ENCODE measurements at places on chromosomes 7 and 10.

GRCh38 chr7:44667190-44667589, 60.8 kb downstream of the OGDH start:
- DNase-seq: no peak

- DNase-seq: no peak
These were observed 1133.4 kb downstream of the CNTNAP2 start for GRCh38 chr7:147249956-147250355.

DNA sequence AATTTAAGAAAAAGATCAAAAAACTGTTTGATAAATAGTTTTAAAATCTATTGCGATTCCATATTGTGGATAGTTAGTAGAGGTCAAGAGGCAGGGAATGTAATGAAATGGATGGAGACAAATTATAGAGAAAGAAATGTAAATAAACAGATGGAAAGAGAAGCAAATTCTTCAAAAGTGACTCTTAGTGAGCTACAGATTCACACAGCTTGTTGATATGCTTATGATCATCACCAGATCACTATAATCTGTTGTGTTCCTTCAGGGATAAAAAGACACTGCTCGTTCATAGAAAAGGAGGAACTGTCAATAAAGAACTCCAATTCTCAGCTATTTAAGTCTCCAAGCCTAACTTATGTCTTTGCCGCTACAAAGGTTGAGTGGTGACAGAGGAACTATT, 251.4 kb upstream of the SEMA3C start:
- no peak for DNase-seq

GRCh38 chr7:130024390-130024789, 26.8 kb downstream of the ZC3HC1 start:
- peak; percentile 48 for DNase-seq

DNA sequence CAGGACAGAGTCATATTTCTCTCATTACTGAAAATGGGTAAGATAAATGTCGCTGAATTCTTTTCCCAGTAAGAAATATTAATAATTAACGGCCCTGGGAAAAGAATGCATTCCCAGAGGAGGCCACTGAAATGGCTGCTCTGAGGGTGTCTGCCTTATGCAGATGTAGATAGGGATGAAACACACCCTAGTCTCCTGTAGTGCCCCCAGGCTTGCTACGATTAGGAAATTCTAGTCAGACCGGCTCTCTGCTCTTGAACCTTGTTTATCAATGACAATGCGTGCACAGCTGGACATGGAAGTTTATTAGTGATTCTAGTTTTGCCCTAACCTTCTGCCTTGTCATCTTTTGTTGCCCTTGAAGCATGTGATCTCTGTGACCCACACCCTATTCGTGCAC, 291.1 kb downstream of the ZNF248 start:
- no peak for DNase-seq

- no peak for DNase-seq
These were observed 161.9 kb downstream of the CELF2 start for GRCh38 chr10:11179516-11180105.

DNA sequence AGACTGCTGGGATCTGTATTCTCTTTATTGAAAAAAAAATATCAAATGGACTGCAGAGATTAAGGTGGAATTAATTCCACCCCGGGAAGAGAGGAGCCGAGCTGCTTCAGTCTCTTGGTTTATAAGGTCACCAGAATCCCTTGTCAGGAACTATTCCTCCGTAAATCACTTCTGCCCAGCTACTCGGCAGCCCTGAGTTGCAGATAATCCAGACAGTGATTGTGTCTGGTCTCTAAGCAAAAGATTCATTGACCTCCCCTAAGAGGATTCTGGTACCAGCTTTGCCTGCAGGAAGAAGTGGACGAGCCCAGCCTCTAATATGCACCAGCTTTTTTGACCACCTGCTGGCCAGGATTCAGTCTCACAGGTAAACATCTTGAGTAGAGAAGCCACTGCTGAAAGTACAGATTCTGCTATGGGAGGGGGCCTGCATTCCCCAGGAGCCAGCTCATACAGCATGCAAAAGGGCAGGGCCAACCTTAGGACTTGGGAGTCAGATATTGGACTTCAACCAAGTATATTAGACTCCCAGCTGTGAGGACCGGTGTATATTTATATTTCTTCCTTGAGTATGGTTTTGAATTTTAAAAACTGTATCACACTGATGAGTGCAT, 27.1 kb upstream of the PLXNA4 start:
- no peak for DNase-seq

GRCh38 chr7:99772565-99772964, 11.4 kb downstream of the CYP3A4 start:
- no peak for DNase-seq

DNA sequence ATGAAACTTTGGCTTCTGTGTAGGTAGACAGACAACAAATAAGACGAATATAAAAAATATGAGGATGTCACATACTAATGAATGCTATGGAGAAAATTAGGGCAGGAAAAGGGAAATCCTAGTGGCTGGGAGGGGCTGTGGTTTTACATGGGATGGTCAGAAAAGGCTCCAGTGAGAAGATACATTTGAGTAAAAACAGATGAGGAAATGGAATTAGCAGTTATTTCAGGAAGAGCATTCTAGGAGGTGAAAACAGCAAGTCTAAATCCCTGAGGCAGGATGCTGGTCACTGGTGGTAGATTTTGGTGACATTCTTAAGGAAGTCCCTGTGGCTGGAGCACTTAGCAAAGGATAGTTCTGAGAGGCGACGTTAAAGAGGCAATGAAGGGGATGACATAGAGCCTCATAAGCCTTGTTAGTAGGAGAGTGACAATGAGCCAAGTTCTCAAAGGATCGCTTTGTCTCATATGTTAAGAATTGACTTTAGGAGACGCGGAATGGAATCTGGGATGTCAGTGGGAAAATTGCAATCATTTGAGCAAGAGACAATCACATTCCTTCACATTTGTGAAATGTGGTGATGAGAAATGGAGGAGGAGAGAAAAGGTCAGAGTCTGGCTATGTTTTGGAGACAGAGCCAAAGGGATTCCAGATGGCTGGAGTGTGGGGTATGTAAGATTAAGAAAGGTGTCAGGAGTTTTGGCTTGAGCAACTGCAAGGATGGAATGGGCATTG, 384.7 kb upstream of the FZD8 start:
- DNase-seq: no peak

GRCh38 chr10:117417196-117417595, 42.0 kb upstream of the PDZD8 start:
- DNase-seq: no peak

- peak; percentile 39 for DNase-seq
These were observed 23.0 kb downstream of the GSDME start for GRCh38 chr7:24734306-24734705.

- DNase-seq: no peak
These were observed 105.7 kb downstream of the PHTF2 start for GRCh38 chr7:77904252-77904651.

DNA sequence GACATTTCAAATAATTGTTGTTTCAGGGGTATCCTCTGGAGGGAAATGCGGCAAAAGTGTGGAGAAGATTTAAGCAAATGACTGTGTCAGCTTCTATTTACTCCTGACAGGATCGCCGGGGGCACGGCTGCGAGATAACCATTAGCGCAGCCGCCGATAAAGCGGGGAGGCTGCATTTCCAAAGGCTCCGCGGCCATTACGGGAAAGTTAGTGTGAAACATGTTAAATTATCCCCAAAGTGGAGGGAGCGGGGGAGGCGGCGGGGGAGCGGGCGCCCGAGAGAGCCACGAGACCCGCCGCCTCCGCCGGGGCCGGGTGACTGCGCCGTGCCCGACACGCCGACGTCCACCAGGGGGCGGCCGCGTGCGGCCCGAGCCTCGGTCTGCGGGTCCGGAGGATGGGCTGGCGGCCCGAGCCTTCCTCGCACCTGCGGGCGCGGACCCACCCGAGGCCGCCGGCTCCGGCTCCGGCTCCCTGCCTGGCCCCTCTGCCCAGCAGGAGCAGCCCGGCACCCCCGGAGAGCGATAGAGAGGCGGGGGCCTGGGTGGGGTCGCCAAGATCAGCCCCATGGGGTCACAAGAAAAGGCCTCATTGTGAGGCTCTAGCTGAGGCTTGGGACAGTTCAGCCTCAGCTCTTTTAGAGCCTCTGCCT, 74.4 kb upstream of the PAX2 start:
- DNase-seq: no peak

- DNase-seq: no peak
These were observed 321.4 kb upstream of the AOAH start for GRCh38 chr7:37045681-37046179.

DNA sequence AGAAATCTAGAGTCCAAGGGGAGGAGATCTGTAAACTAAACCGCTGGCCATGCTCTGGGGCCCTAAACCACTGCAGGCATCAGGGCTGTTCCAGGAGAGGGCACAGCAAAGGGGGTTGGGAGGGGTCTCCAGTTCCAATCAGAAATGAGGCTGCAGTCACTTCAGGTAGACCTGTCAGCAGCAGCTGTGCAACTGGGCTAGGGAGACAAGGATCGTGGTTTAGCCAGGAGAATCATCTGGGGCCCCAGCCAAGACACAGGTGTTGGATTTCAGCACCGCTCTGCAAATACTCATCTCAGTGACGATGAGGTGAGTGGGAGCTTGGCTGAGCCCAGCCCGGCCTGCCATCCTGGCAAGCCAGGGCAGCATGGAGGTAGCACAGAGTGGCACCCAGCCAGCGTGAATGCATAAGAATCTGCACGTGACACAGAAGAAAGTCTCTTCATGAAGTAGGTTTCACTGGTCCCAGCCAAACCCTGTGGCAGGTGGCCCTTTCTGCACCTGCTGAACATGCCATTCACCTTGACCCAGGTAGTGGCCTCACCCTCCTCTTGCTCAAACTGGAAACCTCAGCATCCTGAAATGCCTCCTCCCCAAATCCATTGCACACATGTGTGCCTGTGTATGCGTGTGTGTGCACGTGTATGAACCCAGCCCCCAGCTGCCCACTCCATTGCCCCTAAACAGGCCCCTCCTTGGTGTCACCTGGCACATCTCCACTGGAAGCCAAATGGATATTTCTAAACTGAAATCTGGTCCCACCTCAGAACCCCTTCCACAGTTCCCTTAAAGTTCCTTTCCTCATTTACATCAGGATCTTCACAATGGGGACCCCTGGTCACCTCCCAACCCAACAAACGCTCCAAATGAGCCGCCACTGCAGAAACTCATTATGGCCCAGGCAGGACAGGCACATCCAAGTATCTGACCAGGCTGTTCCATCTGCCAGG, 9.6 kb downstream of the GPRIN2 start:
- DNase-seq: no peak

- no peak for DNase-seq
These were observed 164.5 kb downstream of the DGKB start for GRCh38 chr7:14738086-14738485.

GRCh38 chr7:108697254-108697653, 127.6 kb downstream of the DNAJB9 start:
- no peak for DNase-seq

GRCh38 chr10:60962946-60963345, 19.0 kb upstream of the RHOBTB1 start:
- DNase-seq: peak; percentile 50

- DNase-seq: no peak
These were observed 7.4 kb downstream of the CAV1 start for GRCh38 chr7:116532102-116532688.

DNA sequence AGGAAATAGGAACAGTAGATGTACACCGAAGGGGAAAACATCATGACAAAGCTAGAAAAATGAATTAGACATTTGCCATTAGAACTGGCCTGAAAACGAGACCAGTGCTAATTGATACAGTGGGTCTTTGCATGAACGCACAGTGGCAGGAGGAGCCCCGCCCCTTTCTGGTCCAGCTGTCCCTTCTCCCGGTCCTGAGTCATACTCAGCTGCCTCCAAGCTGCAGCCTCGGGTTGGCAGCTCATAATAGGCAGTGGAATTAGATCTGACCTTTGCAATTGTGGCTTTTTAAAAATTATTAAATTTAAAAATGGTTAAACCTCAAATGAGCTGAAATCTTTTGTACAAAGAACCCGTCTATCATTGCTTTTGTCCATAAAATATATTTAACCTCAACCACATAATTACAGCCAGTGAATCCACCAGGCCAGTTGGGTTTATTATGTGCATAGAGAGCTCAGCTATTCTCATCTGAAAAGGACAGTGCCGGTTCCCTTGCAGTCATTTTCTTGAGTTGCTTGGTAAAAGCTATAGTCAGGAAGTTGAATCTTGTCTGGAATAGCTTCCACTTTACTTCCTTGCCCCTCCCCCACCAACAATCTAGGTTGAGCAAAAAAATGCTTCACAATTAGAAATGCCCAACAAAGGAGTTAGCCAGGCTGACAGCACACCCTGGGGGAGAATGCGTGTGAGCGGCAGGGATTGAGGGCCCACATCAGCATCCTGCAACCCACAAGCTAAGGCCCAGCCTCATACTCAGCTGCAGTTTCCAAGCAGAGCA, 147.1 kb downstream of the BUB3 start:
- DNase-seq: peak; percentile 37
